ENCODE measurements at places on chromosomes 2 and 18.

GRCh38 chr2:203763241-203763937 is 57.0 kb downstream of the CD28 start:
- DNase-seq, result no peak

DNA sequence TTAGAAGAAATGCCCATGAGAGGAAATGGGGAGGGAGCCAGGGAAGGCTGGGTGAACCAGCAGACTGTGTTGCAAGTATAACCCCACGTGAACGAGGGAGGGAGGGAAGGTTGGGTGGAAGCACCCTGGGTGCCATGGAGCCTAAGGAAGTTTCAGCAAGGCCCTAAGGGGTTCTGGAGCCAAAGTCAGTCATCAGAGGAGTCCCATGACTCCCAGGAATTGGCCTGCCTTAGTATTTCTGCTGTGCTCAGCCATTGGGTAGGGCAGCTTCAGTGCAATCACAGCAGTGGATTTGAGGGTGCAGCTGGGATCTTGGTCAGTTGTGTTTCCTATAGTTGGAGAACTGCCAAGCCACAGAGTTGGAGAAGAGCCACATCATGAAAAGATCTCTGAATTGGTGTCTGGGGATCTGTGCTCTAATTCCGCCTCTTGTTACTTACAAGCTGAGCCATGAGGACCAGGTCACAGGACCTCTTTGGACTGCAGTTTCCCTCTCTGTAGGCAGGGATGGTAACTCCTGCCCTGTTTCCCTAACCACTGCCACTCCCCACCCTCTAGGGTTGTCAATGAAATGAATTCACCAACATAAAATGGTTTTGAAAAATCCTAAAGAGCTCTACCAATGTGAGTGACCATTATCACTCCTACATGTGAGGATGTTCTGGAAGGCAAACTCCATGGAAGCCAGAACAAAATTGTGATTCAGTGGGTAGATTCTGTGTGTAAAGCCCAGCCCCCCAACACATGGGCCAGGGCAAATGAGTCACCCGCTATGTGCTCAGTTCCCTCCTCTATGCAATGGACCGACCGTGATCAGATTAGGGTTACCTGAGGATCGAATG is 108.9 kb downstream of the CLIP4 start:
- peak; percentile 94 for DNase-seq

GRCh38 chr2:85277416-85278158 is 50.2 kb downstream of the TGOLN2 start:
- no peak for DNase-seq

GRCh38 chr18:55485666-55486065 is 102.3 kb downstream of the TCF4 start:
- DNase-seq, result no peak

DNA sequence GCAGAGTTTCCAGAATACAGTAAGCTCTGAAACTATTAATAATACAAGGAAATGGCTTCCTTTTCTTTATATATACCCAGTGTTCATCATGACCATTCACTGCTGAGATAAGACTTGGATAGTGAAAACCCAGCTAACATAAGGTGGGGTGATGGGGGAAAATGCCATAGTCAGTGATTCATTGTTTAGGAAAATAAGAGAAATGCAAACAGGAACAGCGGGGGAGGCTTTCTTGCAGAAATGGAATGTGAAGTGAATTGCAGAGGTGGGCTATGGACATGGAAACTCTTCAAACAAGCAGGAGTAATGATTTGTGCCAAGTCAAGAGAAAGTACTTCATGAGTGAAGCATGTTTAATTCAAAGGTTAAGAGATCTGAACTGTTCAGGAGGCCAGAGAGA is 519.4 kb downstream of the TDRD15 start:
- no peak for DNase-seq

DNA sequence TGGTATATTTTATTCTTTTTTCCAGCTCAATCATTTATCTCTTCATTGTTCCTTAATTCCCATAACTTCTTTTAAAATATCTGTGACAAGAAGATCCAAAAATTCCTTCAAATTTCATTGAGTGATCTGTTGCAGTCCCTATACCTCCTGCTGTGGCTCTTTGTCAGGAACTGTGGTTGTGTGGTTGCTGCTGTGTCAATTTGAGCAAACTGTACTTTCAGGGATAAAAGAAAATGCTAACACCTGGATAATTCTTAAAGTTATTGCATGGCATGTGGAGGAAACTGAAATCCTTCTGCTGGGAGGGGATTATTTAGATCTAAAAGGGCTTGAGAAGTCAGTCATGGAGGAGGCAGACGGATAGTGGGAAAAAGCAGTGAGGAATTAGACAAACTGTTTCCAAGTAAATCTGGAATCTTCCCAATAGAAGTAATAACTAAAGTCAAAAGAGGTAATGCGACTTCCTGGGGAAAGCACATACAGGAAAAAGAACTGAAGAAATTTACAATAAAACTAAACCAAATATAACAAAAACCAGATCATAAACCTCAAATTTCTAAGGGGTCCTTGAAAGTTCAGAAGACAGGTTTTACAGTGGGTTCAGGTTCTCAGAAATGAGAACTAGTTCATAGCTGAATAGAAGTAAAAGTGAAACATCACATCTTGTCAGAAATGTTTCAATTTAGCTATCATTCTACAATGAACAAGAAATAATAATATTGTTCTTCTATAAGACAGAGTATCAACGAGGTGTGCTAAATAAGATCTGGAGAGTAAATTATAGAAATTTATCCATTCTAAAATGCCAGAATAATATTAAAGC is 33.5 kb upstream of the CD226 start:
- no peak for DNase-seq

DNA sequence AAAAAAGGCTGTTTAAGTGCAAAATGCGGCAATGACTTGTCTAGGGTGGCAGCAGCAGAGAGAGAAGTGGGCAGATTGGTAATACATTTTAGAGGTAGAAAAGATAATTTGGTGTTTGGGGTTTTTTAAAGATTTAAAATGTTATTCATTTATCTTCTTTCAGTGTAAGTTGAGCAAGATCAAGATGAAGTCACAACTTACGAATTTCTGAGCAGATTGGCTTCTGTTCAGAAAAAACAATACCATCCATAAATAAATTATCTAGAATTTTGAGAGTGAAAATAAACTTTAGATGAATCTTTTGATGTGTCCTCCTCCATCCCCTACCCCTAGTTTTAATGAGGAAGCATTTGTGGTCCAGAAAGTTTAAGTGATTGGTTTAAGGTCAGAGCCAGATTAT is 47.9 kb upstream of the FAM171B start:
- no peak for DNase-seq

- DNase-seq, result no peak
These were observed 2.4 kb upstream of the KCNF1 start for GRCh38 chr2:10909050-10909995.

DNA sequence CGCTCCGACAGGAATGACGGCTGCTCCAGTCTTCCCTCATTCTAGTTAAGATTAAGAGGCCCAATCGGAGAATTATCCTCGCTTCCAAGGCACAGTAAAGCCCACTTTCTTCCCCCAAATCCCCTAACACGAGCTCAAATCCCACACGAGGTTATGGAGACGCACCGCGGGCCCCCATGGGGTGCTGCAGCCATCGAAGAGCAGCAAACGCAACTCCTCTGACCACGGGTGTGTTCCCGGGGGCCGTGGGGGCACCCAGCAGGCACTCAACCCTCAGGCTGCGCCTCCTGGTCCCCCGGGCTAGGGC is 446 bp downstream of the COPS9 start:
- DNase-seq, result no peak

GRCh38 chr18:48072428-48073204 is 142.2 kb upstream of the SMAD2 start:
- DNase-seq, result no peak

DNA sequence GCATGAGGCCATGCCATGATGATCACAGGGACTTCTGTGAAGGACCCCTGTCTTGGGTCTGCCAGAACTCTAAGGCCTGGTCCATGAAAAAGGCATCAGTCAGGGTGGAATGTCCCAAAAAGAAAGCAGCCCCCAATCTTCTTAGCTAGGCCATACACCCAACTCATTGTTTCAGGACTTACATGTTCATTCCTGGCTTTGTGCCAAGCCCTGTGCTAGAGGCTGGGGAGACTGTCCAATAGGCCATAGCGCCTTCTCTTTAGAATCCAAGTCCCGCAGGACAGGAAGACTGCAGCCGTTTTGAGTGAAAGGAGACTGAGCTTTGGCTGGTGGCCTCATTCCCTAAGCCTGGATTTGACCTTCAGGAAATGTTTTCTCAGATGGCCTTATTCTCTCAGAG is 247.3 kb downstream of the PRKCE start:
- DNase-seq, result no peak

DNA sequence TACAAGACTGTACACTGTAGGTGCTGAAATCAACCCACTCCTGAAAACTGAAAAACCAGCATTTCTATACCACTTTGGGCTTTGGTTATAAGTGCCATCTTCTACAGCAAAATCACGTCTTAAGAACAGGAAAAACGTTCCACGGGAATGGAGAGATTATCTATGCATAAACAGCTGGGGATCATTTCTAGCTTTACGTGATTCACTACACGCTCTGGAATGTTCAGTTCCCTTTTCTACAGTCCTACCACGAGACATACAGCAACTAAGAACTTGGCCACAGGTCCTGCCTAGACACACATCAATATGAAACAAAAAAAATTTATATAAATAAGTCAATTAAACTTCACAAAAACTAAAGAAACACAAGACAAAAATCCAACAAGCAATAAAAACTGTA is 3.6 kb downstream of the CXCR4 start:
- DNase-seq, result no peak
